Kasumi-1 (cell line): ENCODE measurements at places on chromosomes 12 and 14.

DNA sequence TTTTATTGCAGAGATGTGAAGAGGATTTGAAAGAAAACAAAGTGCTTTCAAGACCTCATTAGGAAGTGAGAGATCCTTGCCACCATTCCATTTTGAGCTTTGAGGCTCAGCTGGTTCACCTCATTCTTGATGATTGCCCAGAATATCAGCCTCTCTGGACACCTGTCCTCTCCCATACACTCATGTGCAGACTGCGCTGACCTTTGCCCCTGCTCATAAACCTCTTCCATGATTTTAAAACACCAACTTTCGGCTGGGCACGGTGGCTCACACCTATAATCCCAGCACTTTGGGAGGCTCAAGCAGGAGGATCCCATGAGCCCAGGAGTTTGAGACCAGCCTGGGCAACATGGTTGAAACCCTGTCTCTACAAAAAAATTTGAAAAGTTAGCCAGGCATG, 8.9 kb downstream of the COX14 start:
- no peak for DNase-seq

DNA sequence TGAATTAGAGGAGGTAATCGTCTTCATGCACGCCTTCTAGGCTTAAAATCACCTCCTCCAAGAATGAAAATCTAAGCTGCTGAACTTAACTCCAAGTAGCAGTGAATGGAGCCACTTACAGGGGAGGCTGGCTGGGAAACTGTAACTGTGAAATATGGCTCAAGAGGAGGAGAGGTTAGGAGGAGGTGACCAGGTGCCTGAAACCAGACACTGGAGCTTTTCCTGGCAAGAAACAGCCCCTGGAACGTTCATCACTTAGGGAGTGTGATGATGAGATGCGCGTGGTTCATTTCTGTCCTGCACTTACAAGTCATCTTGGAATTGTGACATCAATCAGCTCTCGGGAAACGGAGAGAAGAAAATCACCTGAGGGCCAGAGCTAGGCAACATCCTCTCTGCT, 62.3 kb upstream of the TMEM132C start:
- DNase-seq = no peak

- DNase-seq = no peak
Measured at GRCh38 chr14:86013641-86014040, 483.7 kb downstream of the FLRT2 start.

DNA sequence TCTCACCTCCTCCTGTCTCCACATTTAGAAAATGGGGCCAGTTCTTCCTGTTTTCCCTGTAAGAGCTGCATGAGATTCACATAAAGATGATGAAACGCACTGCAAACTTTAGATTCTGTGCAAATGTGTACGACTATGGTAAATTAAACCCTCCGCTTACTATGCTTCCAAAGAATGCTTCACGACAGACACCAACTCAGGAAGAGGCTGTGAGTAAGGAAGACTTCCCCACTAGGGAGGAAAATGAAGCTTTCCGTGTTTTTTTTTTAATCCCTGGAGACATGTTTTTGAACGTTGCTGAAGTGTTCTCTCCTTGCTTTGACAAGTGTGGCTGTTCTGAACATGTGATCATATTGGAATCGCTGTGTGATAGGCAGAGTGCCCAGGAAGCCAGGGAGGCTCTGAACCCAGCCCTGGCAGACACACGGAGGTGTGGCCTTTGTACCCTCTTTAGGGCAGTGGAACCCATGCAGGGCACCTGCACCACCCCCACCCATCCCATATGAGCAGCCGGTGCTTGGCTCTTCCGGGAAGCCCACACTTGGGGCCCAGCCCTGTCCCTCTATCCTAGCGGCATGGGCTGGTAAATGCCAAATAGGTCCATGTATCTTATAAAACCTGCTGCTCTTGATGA, 7.5 kb upstream of the SYNE3 start:
- peak; percentile 13 for DNase-seq

DNA sequence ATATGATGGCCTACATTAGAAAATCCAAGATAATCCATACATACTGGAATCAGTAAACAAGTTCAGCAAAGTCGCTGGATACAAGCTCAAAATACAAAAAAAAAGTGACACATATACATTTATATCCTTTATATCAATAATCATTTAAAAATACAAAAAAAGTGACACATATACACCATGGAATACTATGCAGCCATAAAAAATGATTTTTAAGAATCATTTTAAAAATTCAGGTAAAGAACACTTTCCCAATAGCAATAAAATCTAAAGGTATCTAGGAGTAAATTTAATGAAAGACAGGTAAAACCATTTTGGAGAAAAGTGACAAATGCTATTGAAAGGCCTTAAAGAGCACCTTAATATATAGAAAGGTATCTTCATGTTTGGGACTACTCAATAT, 111.9 kb downstream of the NTN4 start:
- DNase-seq = no peak

DNA sequence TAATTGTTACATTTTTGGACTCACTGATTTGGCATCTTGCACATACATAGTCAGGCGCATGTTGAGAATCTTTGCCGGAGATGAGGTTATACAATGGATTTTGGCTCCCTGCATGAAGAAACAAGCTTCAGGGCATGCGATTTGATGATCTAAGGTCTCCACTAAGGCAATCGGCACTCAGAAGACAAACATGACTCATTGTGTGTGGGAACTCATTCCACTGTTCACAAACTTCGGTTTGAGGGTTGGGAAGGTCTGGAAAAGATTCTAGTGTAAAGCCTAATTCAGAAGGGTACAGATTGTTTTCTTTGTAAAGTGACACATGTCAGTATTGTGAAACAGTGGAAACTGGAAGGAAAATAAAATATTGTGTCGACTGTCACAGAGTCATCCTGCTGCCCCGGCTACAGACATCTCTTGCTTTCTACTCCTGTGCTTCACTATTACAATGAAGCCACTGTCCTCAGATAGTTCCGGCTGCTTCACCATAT, 192.6 kb upstream of the HMGA2 start:
- DNase-seq = no peak

DNA sequence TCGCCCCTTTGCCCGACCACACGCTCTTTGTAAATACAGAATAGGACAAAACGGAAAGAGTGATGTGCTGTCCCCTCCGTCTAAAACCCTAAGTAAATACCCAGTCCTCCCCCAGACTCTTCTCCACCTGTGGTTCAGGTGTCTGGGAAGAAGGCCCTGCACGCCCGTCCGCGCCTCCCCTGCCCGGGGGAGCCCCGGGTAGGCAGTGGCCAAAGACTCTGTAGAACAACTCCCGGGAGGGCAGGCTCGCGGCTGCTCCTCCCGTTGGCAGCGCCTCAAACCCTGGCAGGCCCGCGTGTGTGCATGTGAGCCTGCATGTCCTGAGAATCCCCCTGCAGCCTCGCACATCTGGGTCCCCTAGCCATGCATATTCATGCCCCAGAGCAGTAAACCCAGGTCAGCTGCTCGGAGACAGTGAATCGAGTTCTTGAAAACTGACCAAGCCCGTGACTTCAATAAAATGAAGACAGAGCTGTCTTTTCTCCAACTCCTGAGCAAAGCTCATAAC, 165.8 kb downstream of the MON2 start:
- DNase-seq = no peak

- peak; percentile 26 for DNase-seq
Measured at GRCh38 chr12:2960390-2960956, 1.3 kb downstream of the TEAD4 start.
